ENCODE measurements at places on chromosomes 2 and 18.

- DNase-seq = no peak
These were observed 26.1 kb upstream of the WIPF1 start for GRCh38 chr2:174623690-174624089.

DNA sequence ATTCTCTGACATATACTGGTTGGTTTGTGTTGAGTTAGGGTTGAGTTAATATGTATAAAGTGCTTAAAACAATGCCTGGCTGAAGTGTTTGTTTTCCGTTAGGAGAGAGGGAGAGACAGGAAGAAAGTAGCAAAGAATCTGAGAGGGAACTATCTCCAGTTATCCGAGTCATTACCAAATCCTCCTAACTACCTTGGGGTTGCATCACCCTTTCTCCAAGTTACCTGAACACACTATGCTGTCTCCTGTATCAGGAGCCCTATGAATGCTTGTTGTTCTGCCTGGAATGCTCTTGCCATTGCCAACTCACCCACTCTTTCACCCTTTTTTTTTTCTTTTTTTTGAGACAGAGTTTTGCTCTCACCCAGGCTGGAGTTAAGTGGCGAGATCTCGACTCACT is 47.9 kb upstream of the ITGAV start:
- DNase-seq = no peak

DNA sequence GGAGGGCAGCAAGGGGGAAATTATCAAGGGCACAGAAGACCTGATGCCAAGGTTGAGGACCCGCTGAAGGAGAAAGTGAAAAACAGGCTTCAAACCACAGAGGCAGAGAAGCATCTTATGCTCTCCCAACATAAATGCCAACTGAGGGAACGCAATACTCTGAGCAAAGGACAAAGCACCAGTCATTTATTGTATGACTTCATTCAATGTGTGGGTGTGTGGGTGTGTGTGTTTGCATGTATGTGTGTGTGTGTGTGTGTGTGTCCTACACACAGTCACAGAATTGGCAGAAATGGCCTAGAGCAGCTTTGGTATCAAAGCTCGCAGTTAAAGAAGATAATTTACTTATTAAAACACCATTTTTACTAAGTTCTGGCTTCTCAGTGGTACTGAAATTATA is 51.4 kb downstream of the UXS1 start:
- no peak for DNase-seq

GRCh38 chr2:20190170-20190569 is 34.8 kb downstream of the SDC1 start:
- no peak for DNase-seq

GRCh38 chr2:70941701-70942100 is 6.0 kb downstream of the ATP6V1B1 start:
- no peak for DNase-seq

- no peak for DNase-seq
These were observed 66.2 kb upstream of the PROKR1 start for GRCh38 chr2:68577183-68577582.

GRCh38 chr2:66110608-66111007 is 324.3 kb upstream of the MEIS1 start:
- DNase-seq = no peak

GRCh38 chr2:40725950-40726349 is 274.1 kb upstream of the SLC8A1 start:
- DNase-seq = no peak

DNA sequence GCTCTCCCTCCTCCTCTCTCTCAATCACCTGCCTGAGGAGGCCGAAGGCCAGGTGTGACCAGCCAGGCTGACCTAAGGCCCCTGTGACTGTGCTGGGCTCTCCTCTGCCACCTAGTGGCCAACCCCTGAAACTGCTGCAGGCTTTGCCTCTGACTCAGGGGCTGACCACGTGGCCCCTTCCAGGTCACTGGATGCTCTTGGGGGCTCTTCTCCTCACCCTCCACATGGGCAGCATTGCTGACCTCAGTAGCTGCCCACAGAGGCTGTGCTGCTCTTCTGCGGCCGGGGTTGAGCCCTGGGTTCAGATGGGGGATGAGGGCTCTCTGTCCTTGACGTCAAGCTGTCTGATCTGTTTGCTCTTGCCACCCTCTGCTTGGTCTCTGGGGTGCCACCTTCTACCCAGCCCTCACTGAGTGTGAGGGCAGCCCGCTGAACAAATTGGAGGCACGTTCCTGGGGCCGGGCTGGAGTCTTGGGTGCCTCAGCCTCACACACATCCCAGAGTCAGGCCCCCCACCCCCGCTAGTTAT is 122.7 kb downstream of the TWIST2 start:
- peak; percentile 75 for DNase-seq

- no peak for DNase-seq
These were observed 68.5 kb upstream of the PID1 start for GRCh38 chr2:229339618-229340017.

GRCh38 chr18:79736230-79736629 is 56.6 kb downstream of the CTDP1 start:
- DNase-seq = no peak

- no peak for DNase-seq
These were observed 360.5 kb upstream of the PIK3C3 start for GRCh38 chr18:41594582-41594981.

- DNase-seq = no peak
These were observed 189.9 kb upstream of the COL3A1 start for GRCh38 chr2:188784269-188784762.

GRCh38 chr2:208798698-208799097 is 392.1 kb downstream of the PTH2R start:
- no peak for DNase-seq

- no peak for DNase-seq
These were observed 79.1 kb downstream of the CACNB4 start for GRCh38 chr2:152019732-152020131.

- no peak for DNase-seq
These were observed 9.0 kb upstream of the TMBIM1 start for GRCh38 chr2:218301176-218301819.

DNA sequence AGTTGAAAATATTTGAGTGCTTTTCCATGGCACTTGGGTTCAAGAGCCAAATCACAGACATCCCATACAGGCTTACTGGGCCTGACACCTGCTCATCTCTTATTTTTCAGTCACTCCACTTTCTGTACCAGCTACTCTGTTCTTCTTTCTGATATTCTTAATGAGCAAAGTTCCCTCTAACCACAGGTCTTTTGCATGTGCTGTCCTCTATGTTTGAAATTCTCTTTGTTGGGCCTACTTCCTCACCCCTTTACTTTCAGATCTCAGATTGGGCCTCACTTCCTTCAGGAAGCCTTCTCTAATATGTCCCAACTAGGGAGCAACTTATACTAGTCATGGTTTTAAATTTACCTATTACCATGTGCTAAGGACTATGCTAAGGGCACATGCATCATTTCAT is 81.8 kb upstream of the RBMS1 start:
- no peak for DNase-seq

DNA sequence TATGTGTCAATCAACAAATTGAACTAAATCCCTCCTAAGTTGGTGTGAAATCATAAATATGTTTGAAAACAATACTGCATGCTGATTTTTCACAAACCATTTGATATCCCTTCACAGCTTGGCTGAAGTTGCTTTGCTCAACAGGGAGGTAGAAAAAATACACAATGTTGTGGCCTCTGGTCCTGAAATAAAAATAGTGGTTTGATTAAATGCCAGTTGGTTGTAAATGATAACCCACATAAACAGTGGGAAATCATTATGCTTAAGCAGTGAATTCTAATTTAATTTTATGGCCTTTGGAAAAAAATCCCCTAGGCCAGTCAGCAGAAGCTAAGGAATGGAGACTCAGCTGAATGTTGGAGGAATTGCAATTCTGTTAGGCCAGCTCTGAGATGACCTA is 359.4 kb upstream of the CWC22 start:
- DNase-seq = no peak

GRCh38 chr18:9629709-9630108 is 15.3 kb upstream of the PPP4R1 start:
- no peak for DNase-seq

DNA sequence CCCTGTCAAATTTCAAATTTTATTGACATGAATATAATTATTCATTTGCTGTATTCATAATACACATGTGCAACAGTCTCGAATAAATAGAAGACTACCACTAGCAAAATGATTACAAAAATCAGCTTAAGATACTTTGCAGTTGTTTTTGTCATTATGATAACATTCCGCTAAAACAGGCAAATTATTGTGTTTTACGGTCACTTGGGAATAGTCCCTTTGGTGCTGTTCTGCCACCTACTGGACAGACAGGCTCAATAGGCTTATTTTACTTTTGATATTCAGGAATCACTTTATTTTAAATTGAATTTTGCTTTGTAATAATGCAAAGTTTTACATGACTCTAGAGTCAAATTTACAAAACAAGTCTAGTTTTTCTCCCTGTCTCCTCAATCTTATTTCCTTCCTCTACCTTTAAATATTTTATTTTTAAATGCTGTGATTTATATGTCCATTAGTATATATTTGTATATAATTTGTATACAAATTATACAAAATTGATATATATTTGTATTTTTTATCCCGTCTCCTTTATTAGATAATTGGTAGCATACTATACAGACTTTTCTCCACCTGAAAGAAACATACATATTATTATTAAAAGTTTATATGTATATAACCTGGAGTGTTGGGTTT is 456.3 kb downstream of the DLGAP1 start:
- DNase-seq = no peak

- no peak for DNase-seq
These were observed 380.4 kb downstream of the CLIP4 start for GRCh38 chr2:29495536-29496060.

GRCh38 chr2:156116113-156116512 is 216.4 kb downstream of the NR4A2 start:
- no peak for DNase-seq

- no peak for DNase-seq
These were observed 23.7 kb upstream of the MYO5B start for GRCh38 chr18:50218432-50219197.

DNA sequence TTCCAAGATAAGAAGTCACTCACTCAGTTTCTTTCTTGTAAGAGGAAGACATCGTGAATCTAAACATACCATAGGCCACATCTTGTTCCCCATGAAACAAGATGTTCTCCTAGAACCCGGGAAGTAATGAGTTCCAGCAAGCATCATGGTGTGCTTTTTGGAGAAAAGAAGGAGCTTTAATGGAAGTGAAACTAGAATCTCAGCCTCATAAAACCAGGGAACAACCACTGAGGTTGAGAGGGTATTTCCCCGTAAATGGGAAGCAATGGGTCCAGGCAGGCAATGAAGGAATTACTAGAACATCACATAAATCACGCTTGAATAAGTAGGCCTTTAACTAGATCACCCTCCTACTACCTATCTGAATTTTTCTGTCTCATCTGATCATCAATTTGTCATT is 40.3 kb downstream of the PSTPIP2 start:
- no peak for DNase-seq

GRCh38 chr18:73895701-73896100 is 251.9 kb downstream of the FBXO15 start:
- no peak for DNase-seq

DNA sequence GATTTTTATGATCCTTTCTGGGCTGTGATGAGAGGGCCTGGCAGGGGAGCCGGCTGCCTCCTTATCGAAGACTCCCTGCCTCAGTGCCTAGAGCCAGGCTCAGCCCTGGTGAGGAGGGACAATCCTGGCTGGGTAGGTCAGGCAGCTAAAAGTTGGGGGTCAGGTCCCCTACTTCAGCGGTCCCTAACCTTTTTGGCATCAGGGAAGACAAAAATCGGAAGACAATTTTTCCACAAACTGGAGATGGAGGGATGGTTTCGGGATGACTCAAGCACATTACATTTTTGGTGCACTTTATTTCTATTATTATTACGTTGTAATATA is 53.1 kb downstream of the HS1BP3 start:
- DNase-seq = no peak

- no peak for DNase-seq
These were observed 67.6 kb downstream of the SCN1A start for GRCh38 chr2:166060191-166060590.

DNA sequence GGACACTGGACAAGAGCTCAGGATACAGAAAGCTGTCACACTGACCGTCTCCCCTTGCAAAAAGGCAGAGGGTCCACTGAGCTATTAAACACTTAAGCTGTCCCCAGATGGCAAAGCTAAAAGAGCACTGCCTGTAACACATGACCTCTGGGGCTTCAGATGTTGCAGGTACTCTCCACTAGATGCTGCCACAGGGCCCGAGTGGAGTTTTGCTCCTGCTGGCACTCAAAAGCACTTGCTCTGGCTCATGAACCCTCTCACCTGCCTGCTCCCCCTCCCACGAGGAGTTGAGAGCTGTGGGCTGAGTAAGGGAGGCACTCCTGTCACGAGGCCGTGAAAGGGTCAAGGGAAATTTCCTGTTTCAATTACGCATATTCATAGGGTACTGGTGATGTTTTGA is 227.9 kb downstream of the PRKCE start:
- no peak for DNase-seq

- DNase-seq = no peak
These were observed 15.8 kb upstream of the RTTN start for GRCh38 chr18:70221156-70221914.
